Peyer's patch (tissue), 4 donors: ENCODE measurements at places on chromosomes 3 and 15. TPM values are rescaled to one million over a fixed set of nuclear protein-coding genes. Genes with fewer than 3 reads are reported as not detected.

- no peak for DNase-seq
Observed at GRCh38 chr15:46301291-46301690, 666.5 kb downstream of the SQOR start.

- no peak for DNase-seq
Observed at GRCh38 chr15:79862191-79862590, 34.6 kb downstream of the MTHFS start.

- no peak for DNase-seq
Observed at GRCh38 chr3:172104471-172105072, 65.2 kb downstream of the FNDC3B start.

The ADAMTSL3 gene
- 9.1 TPM for total RNA-seq

The SECISBP2L gene
- 29.7 TPM for total RNA-seq

The CHRNA7 gene
- total RNA-seq: 55.9 TPM
